ENCODE measurements at places on chromosomes 7 and 10. TPM values are rescaled to one million over a fixed set of nuclear protein-coding genes. Genes with fewer than 3 reads are reported as not detected.

Gene OPN1SW
- not detected for total RNA-seq

Gene NOS3
- total RNA-seq = 1.1 TPM

- no peak for DNase-seq
Observed at GRCh38 chr7:32453341-32454011, 36.7 kb downstream of the LSM5 start.

DNA sequence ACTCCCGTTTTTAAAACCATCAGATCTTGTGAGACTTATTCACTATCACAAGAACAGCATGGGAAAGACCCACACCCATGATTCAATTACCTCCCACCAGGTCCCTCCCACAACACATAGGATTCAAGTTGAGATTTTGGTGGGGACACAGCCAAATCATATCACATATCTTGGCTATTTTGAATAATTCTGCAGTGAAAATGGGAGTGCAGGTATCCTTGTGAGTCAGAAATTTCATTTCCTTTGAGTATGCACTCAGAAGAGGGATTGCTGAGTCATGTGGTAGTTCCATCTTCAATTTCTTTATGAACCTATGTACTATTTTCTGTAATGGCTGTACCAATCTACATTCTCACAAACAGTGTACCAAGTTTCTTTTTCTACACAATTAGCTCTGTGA, 125.8 kb downstream of the ANKRD7 start:
- no peak for DNase-seq

- DNase-seq = no peak
Observed at GRCh38 chr7:128240696-128241386, at the start of gene LEP. Gene LEP, plus strand, starts transcription at chr7:128241278. Its CDS starts 10,741 bp downstream, at chr7:128252019.

DNA sequence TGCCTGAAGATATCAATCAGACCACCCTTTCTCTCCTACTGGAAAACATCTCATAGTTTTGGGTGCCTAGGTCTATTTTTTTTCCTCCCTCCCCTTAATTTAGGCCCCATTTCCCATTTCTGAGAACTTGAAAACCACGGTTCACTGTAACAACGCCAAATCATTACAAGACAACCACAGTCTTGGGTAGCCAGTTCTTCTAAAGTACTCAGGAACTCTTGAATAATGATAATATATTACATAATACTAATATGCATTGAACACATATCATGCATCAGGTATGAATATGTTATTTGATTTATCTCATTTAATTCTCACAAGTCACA, 185.1 kb upstream of the ADO start:
- DNase-seq = no peak
